ENCODE measurements at places on chromosomes 5 and 9.

DNA sequence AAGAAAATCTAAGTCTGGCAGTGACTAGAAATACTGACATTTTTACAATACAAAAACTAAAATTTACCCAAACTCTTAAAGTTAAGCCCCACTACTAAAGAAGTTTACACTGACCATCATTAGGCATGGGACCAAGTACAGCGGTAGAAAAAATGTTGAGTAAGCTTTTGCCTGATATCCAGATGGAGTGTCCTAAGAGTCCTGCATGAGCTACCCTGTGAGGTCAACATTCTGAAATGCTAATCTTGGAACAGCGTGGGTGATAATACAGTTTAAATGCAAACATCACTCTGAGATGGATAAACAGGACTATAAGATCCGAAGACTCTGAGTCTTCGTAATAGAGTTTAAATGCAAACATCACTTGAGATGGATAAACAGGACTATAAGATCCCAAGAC, 189.7 kb downstream of the DCP2 start:
- H3K27me3 ChIP-seq, result no peaks in the 10 kb centered on the region
- DNase-seq, result no peak
- H3K4me1 ChIP-seq, result peaks cover 82% of the 10 kb centered on the region
- peak overlapping the region; percentile 88 for H3K27ac ChIP-seq
- H3K4me3 ChIP-seq, result no peak overlapping the region

DNA sequence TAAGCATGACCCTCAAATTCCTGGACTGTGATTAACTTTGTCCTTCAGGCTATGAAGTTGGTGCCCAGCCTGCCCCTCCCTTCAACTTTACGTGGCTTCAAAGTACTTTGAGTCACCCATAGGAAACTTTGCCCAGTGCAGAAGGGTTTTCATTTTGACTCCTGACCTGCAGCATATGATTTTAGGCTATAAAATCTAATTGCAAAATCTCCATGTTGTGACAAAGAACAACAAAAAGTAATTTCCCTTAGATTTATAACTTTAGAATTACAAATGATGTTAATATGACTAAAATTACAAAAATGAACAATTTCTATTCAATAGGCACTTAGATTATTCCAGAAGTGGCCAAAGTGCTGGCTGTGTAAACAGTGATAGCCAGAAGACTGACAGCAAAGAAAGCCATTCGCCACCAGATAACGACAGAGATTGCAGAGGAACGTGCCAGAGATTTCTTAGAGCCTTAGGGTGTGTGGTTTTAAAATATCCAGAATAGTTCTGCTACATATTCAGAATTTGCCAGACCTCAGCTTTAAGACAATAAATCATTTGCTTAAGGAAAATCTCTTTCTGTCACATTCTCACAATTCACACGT, 197.4 kb downstream of the SEMA5A start:
- no peaks in the 10 kb centered on the region for H3K27me3 ChIP-seq
- H3K4me1 ChIP-seq, result peaks cover 25% of the 10 kb centered on the region
- no peak for DNase-seq
- H3K27ac ChIP-seq, result peak overlapping the region; percentile 95
- no peaks in the 10 kb centered on the region for H3K36me3 ChIP-seq

DNA sequence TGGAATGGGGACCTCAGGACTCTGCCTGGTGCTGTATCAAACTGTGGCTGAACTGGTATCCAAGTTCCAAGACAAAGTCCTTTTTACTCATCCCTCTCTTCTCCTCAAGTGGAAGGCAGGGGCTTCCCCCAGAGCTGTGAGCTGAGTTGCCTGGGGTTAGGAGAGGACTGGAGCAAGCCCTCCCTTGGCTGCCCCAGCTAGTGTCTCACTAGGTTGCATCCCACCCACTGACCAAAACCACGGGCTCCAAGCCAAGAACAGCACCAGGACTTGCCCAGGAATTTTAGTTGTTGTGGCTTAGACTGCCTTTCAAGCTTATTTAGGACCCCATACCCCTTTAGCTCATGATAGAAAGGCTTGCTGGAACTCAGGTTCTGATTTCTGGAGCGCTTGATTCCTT, 158.7 kb upstream of the TNC start:
- DNase-seq, result no peak
- no peak overlapping the region for H3K27ac ChIP-seq
- H3K4me1 ChIP-seq, result no peaks in the 10 kb centered on the region
- H3K36me3 ChIP-seq, result no peaks in the 10 kb centered on the region
- H3K27me3 ChIP-seq, result no peaks in the 10 kb centered on the region
- H3K4me3 ChIP-seq, result no peak overlapping the region

DNA sequence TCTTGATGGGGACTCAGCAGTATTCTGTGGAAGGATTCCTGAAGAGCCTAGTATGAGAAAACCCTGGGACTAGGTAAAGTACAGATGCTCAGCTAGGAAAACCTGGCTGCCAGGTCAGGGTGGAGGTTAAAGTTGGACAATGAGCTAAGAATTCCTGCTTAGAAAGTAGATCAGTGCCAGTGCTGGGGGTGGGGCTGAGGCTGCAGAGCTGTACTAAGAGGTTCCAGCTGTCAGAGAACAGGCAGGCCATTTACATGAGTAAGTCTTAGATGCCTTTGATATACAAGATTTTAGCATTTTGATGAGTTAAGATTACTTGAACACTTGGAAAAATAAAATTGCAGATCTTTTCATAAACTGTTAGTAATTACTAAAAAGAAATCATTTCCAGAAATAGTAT, 332.3 kb upstream of the NUDT12 start:
- no peaks in the 10 kb centered on the region for H3K36me3 ChIP-seq
- DNase-seq, result no peak
- H3K27ac ChIP-seq, result no peak overlapping the region
- no peaks in the 10 kb centered on the region for H3K27me3 ChIP-seq
- no peak overlapping the region for H3K4me3 ChIP-seq

DNA sequence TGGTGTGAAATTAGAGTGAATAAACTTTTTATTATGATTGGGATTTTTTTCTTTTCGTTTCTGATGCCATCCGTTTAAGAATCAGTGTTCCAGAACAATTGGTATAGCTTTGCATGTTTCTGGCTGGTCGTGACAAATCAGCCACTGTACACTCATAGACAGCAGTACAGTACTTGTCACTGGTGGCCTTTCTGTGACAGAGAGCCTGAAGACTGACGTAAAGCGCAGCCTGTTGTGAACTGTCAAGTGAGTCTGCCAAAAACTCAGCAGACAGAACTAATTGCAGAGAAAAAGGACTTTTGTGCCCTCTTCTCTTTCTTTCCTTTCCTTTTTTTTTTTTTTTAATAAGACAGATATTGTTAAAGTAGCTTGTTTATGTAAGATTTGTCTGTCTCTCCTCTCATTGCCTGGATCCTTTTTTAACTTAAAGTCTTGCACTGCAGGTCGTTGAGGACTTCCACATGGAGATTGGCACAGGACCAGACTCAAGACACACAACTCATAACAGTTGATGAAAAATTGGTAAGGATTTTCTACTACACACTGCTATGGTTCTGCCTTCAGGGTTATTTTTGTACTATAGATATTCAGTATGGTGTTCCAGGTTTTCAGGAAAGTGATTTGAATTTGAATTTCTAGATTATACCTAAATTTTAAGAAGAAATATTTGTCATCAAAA, 42.7 kb downstream of the NDUFS4 start:
- no peak overlapping the region for H3K4me3 ChIP-seq
- DNase-seq, result no peak
- peaks cover 53% of the 10 kb centered on the region for H3K36me3 ChIP-seq
- no peak overlapping the region for H3K27ac ChIP-seq
- peaks cover 25% of the 10 kb centered on the region for H3K4me1 ChIP-seq
- H3K27me3 ChIP-seq, result no peaks in the 10 kb centered on the region

GRCh38 chr5:132830436-132831094, at the start of gene SHROOM1:
SHROOM1 (minus strand) TSS chr5:132830647; CDS start chr5:132826140, 4,507 bp downstream.
- peak within 1 kb of the TSS; percentile 21 for H3K27ac ChIP-seq
- peak within 1 kb of the TSS; percentile 74 for H3K4me3 ChIP-seq
- H3K27me3 ChIP-seq, result no peaks in the 10 kb centered on the region
- H3K36me3 ChIP-seq, result no peaks in the 10 kb centered on the region
- peak; percentile 76 for DNase-seq
- H3K4me1 ChIP-seq, result no peaks in the 10 kb centered on the region

DNA sequence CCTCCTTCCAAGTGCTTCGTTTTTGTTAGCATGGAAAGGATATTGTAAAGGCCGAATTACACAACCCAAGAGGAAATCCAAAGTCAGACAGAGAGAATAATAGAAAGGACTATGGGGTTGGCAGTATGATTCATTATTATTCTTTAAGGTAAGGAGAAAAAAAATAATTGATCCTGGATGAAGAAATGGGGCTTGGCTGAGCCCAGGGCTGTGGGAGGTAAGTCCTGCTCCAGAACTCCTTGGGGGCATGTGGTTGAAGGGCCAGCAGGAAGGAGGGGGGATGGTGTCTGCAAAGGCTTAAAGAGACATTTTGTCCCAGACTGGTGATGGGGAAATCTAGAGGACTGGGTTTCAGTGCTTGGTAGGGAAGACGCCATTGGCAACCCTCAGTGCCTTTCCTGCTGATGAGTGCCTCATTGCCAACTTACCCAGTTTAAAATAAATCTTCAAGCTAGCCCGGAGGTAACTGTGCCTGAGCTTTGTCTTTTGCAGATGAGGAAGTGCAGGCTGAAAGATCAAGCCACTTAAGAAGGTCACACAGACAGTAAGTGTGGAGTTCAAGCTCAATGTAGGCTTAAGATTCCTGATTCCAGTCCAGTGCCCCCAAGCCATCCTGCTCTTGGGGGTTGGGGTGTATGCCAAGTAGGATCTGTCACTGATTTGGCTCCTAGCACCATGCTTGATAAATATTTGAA, 30.2 kb downstream of the FOXI1 start:
- DNase-seq, result no peak
- peak overlapping the region; percentile 60 for H3K27ac ChIP-seq
- peaks cover 19% of the 10 kb centered on the region for H3K4me1 ChIP-seq
- no peaks in the 10 kb centered on the region for H3K36me3 ChIP-seq

GRCh38 chr9:101315112-101315450, 69.7 kb downstream of the BAAT start:
- H3K36me3 ChIP-seq, result no peaks in the 10 kb centered on the region
- no peak for DNase-seq
- H3K4me1 ChIP-seq, result no peaks in the 10 kb centered on the region
- peaks cover 4% of the 10 kb centered on the region for H3K27me3 ChIP-seq
- H3K27ac ChIP-seq, result no peak overlapping the region

- no peak overlapping the region for H3K27ac ChIP-seq
- H3K36me3 ChIP-seq, result no peaks in the 10 kb centered on the region
- no peak for DNase-seq
- no peak overlapping the region for H3K4me3 ChIP-seq
- H3K4me1 ChIP-seq, result no peaks in the 10 kb centered on the region
Observed at GRCh38 chr5:8879248-8879647, 666.6 kb downstream of the SEMA5A start.
